Stimulated activated CD4-positive, alpha-beta T cell treated with anti-CD3 and anti-CD28 coated beads, Interleukin-12 subunit alpha, Interleukin-12 subunit beta, amount 100 ng/mL, for 24 hours (primary cell): ENCODE measurements at places on chromosomes 7 and 10.

DNA sequence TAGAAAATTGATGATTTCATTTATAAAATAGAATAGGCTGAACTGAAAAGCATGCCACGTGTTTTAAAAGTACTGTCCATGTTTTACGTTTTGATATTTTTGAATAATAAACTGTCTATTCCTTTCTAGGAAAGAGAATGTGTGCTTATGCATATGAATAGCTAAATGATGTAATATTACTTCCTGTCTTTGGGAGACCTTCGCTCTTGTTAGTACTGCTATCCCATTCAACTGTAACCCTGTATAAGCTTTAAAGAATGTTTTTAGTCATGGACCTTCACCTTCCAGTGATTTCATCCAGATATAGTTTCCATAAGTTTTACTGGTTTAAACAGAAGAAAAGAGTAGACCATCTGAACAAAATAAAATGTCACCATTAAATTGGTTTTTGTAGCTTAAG is 274.4 kb upstream of the SEMA3A start:
- no peak for DNase-seq

GRCh38 chr7:39461263-39461820 is 104.9 kb upstream of the YAE1 start:
- DNase-seq: no peak

GRCh38 chr7:71131256-71132126 is 453 bp upstream of the GALNT17 start:
- no peak for DNase-seq

- no peak for DNase-seq
Measured at GRCh38 chr7:157246052-157246451, 90.8 kb upstream of the DNAJB6 start.

DNA sequence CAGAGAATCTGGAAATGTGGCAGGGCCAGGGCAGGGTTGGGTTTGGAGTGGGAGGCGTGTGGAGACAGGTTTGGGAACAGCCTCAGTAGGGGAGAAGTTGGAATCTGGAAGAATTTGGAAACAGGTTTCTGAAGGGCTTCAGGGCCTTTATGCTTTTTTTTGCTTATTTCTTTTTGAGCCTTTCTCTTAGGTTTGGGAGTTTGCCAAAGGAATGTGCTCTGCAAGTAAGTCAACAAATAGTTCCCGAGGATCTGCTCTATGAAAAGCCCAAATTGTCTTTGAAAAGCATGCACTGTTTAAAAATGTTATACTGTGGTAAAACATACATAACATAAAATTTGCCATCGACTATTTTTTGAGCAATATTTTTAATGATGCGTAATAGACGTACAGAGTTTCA is 86.7 kb upstream of the ADRB1 start:
- DNase-seq: no peak

- DNase-seq: no peak
Measured at GRCh38 chr10:100158044-100158805, 27.6 kb downstream of the ERLIN1 start.

DNA sequence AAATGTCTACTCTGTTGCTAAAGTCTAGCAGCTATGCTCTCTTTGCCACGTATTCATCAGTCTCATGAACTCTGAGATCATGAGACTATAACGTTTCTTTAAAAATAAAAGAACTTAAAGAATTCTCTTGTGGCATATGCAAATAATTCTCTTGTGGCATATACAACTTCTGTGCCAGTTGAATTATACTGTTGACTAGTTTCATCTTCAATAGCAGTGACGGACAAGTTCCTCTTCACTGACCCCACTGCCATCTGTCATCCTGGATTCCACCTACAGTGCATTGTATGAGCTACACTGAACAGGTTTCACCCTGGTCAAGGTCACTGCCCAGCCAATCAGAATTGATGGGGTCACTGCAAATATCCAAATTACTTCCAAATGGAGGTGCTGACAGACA is 88.2 kb downstream of the CD36 start:
- no peak for DNase-seq

- DNase-seq: no peak
Measured at GRCh38 chr7:52691257-52691656, 344.2 kb upstream of the POM121L12 start.

DNA sequence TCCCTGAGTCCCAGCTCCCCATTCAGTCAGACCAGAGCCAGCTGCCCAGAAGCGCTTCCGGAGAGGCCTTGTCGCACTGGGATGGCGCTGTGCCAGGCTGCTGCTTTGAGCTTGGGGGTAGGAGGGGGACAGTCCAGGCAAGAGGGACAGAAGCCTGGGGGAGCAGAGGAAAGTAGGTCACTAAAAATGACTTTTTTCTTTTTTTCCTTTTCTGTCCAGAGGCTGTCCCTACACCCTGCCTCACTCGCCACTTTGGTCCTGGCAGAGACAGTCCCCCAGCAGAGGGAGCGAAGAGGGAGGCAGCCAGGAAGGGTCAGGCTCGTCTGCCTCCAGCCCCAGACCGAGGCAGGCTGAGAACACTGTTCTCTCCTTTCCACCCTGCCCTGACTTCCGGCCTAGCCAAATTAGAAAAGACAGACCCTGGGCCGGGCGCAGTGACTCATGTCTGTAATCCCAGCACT is 15.8 kb upstream of the TRIM8 start:
- DNase-seq: no peak

- no peak for DNase-seq
Measured at GRCh38 chr7:129789000-129789399, 163.8 kb downstream of the UBE2H start.

- DNase-seq: no peak
Measured at GRCh38 chr10:44070282-44070681, 314.6 kb downstream of the CXCL12 start.

DNA sequence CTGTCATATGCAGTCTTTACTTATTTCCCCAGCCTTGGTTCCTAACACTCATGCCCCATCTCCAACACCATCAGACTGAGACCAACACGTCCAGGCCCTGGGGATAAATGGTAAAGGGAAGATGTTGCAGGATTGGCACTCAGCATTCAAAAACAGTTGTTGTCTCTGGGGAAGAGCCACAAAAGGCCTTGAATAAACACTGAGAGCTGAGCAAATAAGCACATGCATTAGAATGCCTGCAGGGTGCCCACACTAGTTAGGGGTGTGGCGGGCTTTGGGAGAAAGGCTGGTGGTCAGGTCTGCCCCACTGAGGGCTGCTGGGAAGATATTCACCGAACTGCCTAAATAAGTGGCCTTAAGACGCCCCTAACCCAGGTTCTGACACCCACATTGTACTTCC is 391.0 kb downstream of the GFRA1 start:
- DNase-seq: no peak

DNA sequence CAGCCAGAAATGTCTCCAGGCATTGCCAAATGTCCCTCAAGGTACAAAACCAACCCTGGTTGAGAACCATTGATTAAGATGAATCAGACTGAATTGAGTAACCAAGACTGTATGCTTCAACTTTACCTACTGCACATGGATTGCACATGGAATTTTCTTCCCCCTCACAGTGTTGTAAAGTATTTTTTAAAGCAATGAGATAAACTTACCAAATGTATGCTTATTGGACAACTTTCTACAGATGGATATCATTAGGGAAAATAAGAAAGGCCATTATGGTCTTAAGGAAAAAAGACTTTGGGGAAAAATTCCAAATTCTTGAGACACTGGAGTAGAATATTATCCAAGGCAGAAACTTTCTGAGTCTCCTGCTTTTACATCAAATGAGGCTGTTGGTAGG is 20.9 kb upstream of the MTPN start:
- no peak for DNase-seq

DNA sequence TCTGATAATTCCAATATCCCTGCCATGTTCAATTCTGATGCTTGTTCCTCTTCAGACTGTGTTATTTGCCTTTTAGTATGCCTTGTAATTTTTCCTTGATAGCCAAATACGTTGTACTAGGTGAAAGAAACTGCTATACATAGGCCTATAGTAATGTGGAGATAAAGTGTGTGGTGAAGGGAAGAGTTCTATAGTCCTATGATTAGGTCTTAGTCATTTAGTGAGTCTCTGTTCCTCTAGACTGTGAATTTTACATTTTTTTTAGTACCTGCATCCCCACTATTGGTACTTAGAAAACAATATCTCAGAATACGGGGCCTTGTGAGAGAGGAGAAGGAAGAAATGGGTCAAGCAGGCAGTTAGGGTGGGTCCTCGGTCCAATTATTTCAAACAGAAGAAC is 59.6 kb upstream of the SEMA3E start:
- no peak for DNase-seq

DNA sequence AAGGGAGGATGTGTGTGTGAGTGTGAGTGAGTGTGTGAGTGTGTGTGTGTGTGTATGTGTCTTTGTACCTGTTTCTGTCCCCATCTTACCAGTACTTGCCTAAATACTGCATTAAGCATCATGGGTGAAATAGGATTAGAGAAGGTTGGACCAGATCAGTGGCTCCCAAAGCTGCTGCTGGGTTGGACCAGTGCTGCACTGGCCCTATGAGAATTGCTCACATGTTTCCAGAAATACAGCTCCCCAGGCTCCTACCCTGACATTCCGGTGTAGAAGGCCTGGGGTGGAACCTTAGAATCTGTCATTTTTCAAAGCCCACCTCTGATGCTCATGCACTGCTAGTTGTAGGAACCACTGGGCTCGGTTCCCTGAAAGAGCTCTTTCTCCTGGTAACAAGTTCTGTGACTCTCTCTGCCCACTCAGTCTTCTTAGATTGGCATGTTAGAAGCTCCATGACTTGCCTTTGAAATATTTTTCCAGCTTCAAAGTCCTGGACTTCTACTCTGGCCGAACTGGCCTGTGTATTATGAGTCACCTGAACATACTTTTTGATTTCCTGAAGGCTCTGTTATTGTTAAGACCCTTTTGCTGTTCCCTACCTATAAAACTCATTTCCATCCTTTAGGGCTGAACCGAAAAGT is 224.7 kb downstream of the CUX1 start:
- DNase-seq: no peak

- no peak for DNase-seq
Measured at GRCh38 chr10:113454341-113455061, 98.4 kb upstream of the HABP2 start.
